Cerebellar cortex (tissue), 1 donor: ENCODE measurements at places on chromosomes 1 and 21.

- no peak for DNase-seq
Observed at GRCh38 chr21:31459457-31459856, 115.4 kb upstream of the TIAM1 start.

GRCh38 chr1:5811419-5811818, 180.8 kb downstream of the NPHP4 start:
- no peak for DNase-seq

GRCh38 chr1:162368451-162368850, 8.2 kb downstream of the SPATA46 start:
- no peak for DNase-seq

GRCh38 chr1:68319907-68320306, 87.6 kb upstream of the WLS start:
- DNase-seq: peak; percentile 49

DNA sequence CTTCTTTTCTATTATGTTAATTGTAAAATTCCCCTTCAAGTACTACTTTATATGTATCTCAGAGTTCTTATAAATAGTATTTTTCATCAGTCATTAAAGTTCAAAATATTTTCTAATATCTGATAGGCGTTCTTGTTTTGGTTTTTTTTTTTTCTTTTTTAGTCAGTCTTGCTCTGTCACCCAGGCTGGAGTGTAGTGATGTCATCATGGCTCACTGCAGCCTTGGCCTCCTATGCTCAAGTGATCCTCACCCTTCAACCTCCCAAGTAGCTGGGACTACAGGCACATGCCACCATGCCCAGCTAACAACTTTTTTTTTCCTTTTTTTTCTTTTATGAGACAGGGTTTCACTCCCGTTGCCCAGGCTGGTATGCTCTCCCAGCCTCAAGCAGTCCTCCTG, 27.3 kb downstream of the AGMAT start:
- DNase-seq: no peak

DNA sequence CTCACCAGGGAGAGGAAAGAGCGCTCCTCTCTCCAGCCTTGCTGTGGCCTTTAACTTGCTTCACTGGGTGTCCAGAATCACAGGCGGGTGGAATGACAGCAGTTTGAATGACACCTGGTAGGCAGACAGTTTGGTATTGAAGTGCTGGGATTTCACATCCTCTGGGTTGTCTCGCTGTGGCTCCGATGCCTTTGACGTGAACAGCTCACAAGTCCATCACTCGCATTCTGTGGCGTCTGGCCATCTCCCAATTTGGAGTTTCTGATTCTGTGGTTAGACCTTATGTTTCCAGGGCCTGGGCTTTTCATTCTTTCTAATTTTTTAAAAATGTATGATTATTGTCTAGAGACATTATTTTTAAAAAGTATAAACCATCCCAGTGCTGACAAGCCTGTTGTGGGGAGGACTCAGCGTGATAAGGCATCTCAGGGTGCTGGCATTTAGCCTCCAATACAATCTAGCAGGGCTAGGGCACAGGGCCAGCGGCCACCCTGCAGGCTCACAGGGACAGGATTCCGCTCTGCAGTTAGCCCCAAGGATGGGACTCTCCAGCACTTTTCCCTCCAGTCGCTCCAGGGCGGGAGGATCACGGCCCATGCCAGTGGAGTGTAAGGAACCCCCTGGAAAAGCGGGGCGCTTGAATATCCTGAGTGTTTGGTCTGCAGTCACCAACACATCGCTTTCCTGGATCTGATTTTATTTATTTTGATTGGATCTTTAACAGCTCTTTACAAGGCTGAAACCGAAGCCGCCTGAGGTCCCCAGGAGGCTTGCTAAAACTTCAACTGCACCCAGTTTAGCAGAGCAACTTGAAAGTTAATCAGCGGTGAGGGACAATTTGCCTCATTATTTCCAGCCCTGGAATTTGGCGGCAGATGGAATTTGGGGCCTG, 178.3 kb downstream of the TRABD2B start:
- DNase-seq: no peak

GRCh38 chr1:238562341-238562740, 671.6 kb upstream of the ZP4 start:
- no peak for DNase-seq

DNA sequence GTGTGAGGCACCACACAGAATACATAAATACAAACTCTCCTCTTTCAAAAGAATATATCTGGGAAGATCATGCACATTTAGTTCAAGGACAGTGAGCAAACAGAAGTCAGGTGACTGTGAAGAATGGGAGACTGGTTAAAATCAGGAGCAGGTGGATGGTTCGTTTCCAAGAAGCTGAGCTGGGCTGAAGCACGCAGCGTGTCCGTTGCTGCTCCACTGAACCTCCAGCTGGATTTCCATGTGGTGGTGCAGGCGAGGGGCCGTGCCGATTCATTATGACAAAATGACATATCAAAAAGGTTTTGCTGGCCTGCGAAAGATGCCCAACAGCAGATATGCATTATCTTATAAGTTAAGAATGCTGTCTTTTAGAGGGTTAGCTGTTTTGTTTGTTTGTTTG, 66.0 kb downstream of the OLIG1 start:
- peak; percentile 84 for DNase-seq

DNA sequence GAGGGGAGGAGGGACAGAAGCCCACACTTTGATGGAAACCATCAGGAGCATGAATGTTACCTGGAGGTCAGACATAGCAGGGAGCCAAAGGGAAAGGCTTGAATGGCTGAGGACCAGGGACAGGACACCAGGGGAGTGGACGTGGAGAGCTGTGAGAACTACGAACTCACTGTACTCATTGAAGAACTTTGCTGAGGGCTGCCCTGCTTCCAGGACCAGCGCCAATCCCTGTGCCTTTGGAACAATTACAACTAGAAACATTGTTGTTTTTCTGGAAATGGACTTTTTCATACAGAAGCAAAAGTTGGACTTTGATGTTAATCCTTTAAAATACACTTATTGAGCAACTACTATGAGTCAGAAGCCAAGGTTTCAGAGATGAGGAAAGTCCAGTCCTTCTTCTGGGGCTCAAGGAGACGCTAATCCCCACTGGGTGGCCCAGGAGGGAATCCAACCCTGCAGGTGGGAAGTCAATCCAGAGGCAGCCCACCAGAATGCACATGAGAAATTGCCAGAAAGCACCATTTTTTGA, 12.9 kb downstream of the TSPAN2 start:
- no peak for DNase-seq

- DNase-seq: peak; percentile 5
Observed at GRCh38 chr1:220300442-220301121, 28.3 kb upstream of the RAB3GAP2 start.

GRCh38 chr1:202615501-202616354, 94.5 kb downstream of the SYT2 start:
- no peak for DNase-seq

GRCh38 chr1:97507863-97508262, 413.0 kb downstream of the DPYD start:
- no peak for DNase-seq

- no peak for DNase-seq
Observed at GRCh38 chr21:26368591-26369320, 198.2 kb upstream of the APP start.

GRCh38 chr1:45423906-45424678, 66.9 kb downstream of the TESK2 start:
- no peak for DNase-seq

DNA sequence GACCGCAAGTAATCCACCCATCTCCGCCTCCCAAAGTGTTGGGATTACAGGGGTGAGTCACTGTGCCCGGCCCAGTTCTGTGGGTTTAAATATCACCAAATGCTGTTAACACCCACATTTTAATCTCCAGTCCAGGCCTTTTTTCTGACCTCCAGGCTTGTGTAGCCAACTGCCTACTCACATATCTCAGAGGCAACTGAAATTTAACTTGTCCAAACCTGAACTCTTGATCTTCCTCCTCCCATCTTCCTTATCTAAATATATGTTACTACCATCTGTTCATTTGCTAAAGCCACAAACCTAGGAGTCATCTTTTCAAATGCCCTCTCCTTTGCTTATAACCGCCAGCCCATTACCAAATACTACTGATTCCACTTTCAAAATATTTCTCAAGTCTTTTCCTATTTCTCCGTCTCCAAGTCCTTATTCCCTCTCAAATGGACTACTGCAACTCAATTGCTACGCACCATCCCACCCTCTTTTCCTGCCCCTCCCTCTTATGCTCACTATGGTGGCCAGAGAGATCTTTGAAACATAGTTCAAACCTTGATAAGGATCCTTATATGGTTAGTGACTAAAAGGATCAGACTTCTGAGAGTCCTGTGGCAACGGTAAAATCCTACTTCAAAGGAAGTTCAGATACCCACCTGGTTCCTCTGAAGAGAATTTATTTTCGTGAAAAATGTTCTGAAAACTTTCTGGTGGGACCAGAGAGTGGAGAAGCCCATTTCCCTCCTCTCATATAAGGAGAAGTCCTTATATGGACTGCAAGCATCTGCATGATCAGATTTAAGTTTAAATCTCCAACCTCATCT, 78.5 kb upstream of the CDC42BPA start:
- DNase-seq: no peak

DNA sequence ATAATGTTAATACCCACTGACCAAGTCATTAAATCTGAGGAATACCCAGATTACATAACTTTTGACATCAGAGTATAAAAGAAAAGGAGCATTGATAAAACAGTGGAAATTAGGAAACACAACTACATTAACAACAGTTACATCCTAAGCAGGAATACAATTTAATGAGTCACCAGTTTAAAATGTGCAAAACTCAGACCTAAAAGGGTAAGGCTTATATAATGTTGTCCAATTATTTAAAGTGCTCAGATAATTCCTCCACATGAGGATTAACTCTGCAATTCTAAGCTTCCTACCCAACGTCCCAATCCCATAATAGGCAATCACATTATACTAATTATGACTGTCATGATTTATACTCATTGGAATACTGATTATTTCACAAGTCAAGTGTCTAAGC, 50.5 kb downstream of the ABL2 start:
- DNase-seq: no peak

- no peak for DNase-seq
Observed at GRCh38 chr21:44874240-44874496, 678 bp upstream of the PTTG1IP start.

- DNase-seq: peak; percentile 29
Observed at GRCh38 chr1:31798433-31799195, 17.2 kb downstream of the SPOCD1 start.

DNA sequence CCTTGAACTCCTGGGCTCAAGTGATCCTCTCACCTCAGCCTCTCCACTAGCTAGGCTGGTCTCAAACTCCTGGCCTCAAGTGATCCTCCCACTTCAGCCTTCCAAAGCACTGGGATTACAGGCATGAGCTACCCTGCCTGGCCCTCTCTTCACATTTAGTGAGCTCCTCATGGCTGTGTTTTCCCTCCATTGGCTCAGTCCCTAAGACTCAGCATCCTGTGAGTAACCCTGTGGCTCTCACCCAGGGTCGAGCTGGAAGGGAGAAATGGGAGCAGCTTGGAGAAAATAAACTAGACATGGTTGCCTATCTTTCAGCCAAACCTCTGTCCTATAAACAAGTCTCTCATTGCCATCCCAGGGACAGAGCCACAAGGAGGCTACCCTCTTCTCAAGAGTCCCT, 17.5 kb downstream of the NCF2 start:
- no peak for DNase-seq

DNA sequence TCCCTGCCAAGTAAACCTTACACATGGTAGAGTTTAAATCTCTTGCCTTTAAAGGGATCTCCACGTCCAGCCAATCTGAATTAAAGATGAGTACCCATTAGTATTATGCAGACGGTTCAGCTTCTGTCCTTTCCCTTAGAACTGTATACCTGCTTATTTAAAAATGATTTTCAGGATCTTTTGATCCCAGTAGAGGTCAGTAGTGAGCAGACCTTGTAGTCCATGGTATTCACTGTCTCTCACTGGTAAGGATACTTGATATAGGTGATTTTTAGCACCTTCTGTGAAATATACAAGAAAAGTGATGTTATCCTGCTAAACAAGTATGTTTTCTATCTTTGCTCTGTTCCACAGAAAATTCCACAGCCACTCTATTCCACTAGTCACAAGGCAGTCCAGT, 1211.6 kb upstream of the ADGRL4 start:
- peak; percentile 25 for DNase-seq

DNA sequence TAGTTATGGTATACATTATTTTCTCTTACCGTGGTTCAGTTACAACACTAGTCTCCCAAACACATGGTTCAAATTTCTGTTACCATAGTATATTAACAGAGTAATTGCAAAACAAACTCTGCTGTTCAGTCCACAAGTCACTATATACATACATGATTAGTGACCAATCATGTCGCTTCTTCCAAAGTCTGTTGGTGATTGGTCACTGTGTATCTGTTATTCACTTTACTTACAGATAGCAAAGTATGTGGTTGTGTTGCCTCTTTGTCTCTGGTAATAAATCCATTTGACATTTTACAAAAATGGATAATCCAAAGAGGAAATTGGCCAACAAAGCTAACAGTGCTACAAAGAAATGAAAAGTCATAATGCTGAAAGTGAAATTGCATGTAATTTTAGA, 107.2 kb downstream of the RABGAP1L start:
- DNase-seq: no peak

- peak; percentile 50 for DNase-seq
Observed at GRCh38 chr1:58779801-58780382, 4.0 kb downstream of the JUN start.

DNA sequence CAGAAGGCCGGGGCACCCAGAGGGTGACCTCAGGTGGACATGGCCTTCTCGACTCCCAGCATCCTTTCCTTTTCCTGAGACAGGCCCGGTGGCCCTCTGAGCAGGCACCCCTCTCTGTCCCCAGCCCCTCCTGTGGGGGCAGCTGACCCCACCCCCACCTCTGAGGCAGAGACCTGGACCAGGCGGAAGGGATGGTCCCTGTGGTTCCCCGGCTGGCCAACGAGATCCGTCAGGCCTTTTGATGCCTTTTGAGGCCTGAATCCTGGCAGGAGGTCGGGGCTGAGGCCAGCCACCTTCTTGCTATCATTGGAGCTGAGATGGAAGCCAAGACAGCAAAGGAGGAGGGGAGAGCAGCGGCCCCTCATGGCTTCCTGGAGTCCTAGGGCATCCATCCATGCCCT, 50.2 kb upstream of the ACTRT2 start:
- no peak for DNase-seq

DNA sequence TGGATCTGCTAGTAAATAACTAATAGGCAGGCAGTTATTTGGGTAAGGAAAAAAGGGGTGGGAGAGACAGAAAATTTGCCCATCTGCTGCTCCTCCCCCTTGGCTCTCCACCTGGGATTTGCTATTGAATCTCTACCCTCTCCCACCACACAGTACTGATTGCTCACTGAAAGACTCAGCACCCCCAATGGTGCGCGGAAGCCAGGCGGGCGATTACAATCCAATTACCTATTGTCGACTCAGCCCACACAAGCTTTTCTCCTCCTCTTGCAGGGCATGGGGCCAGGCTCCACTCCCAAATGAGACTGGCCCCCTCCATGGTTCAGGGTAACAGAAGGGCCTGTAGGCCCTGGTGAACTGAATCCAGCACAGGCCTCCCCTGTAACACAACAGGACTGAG, 2.7 kb upstream of the HMGN2 start:
- no peak for DNase-seq

- no peak for DNase-seq
Observed at GRCh38 chr1:115065021-115065420, 24.3 kb downstream of the TSPAN2 start.

- DNase-seq: peak; percentile 35
Observed at GRCh38 chr1:16913181-16913832, 8.4 kb upstream of the CROCC start.
